ENCODE measurements at places on chromosomes 16 and 17. TPM values are rescaled to one million over a fixed set of nuclear protein-coding genes. Genes with fewer than 3 reads are reported as not detected.

- DNase-seq: no peak
These were observed 139.0 kb downstream of the RPTOR start for GRCh38 chr17:80683625-80684104.

GRCh38 chr17:17151962-17152361, 54.2 kb downstream of the PLD6 start:
- no peak for DNase-seq

DNA sequence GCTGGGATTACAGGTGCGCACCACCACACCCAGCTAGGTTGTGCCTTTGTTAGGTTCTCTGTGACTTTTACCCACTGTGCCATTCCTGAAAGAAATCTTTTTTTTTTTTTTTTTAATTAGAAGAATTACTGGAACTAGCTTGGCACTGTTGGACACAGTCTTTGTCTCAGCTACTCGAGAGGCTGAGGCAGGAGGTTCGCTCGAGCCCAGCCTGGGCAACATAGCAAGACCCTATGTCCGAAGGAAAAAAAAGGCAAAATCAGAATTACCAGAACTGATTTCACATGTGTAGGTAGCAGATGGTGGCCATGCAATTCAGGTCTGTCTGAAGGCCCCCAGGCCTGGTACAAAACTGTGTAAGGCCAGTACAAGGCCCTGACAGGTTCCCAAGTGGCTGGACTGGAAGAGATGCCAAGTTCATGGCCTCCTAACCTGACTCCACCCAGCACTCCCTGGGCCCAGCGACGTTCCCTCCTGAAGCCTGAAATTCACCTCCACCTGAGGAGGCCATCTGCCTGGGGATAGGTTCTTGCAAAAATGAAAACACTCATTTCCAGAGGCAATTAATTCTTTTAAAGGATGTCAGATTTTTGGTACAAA, 23.0 kb downstream of the CARHSP1 start:
- no peak for DNase-seq

Gene GAS7
- 0.46 TPM for total RNA-seq

DNA sequence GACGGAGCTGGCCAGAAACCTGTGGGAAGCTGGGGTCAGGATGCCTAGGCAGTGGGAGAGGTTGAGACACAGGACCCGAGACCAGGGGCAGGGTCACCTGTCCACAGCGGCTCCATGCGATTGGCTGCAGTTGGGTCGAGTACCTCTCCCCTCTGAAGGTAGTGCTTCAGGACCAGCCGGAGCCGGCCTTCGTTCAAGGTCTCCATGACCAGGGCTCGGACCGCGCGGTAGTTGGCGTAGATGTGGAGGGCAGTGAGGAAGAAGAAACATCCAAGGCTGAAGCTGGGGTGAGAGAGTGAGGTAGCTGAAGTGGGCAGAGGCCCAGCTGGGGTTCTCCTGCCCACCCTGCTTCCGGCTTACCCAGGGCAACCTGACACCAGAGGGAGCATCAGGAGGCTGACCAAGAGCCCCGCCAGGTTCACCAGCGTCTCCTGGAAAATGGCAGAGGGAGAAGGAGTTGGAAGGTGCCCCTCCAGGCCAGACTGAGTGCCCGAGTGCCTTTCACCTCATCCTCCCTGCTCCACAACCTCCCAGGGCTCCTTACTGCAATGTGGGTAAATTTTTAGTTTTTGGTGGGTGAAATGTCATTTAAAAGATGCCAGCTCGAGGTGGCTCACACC, 10.7 kb downstream of the SLC5A2 start:
- DNase-seq: no peak

GRCh38 chr16:916035-916799, 54.6 kb downstream of the LMF1 start:
- DNase-seq: no peak

Gene PYY
- total RNA-seq: not detected

- no peak for DNase-seq
These were observed 89.1 kb downstream of the SEC14L1 start for GRCh38 chr17:77229786-77230435.

DNA sequence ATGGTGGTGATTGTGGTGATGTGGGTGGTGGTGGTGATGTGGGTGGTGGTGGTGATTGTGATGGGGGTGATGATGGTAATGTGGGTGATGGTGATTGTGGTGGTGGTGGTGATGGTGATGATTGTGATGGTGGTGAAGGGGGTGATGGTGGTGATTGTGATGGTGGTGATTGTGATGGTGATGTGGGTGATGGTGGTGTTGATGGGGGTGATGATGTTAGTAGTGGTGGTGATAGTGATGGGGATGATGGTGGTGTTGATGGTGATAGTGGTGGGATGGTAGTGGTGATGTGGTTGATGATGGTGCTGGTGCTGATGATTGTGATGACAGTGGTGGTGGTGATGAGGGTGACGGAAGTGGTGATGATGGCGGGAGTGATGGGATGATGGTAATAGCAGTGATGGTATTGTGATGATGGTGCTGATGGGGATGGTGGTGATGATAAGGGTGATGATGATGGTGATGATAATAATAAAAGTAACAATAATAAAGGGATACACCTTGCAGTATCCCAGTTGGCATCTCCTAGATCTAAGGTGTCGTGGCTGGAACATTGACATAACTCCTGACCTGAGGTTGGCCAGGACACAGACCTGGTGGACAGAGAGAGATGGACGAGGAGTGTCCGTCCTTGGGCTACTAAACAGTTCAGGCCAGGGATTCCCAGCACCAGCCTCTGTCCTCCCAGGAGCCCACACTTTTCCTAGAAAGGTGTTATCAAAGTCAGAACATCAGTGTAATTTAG, 344.5 kb downstream of the SEC14L1 start:
- no peak for DNase-seq

GRCh38 chr17:46115699-46116098, 77.5 kb downstream of the KANSL1 start:
- DNase-seq: no peak

DNA sequence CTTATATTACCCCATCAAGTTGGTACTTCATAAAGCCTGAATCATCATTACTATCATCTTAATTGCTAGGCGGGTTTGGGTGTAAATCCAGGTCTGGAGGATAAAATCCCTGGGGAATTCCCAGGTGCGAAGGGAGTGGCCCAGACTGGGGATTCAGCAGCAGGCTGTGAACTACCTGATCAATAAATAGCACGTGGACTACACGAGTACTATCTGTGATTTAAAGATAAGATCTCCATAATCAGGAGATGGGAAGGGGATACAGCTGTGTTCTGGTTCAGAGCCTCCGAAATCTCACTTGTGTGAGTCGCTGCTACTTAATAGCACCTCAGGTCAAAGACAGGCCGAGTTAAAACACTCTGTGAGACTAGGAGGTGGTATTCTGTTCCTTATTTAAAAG, 512.6 kb upstream of the ZFHX3 start:
- DNase-seq: no peak

Gene CCDC154
- 2.5 TPM for total RNA-seq

GRCh38 chr17:82608816-82609215, 39.4 kb downstream of the WDR45B start:
- no peak for DNase-seq

DNA sequence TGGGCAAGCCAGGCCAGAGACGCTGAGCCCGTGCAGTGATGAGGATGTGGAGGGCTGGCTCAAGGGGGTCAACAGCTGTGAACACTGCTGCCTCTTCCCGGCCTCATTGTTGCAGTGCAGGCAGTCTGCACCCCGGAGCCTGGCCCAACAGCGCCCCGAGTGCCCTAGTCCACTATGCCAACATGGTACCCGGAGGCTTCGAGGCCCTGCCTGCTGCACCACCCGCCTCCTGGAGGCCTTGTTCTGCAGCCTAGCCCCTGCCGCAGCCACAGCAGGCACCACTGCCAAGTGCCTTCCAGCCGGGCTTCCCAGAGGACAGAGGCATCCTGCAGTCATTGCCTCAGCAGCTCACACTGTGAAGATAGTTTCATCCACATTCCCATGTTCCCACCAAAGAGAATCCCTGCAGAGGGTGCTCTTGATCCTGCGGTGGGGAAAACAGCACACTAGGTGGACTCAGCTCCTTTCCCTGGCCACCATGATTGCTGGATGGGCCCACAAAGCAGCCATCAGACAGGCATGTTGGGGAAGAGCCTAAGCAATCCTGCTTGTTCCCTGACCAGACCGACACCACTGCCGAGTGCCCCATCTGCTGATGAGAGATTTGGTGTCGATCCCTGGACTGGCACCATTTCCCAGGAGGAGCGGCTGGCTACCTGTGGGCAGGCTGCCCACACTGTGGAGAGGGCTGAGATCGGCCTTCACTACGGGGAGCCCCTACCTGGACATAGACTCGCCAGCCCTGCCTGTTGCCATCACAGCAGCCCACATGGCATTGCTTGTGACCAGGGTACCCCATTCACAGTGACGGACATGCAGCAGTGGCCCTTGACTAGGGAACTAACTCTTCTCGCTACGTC, 44.9 kb downstream of the USP22 start:
- peak; percentile 9 for DNase-seq

DNA sequence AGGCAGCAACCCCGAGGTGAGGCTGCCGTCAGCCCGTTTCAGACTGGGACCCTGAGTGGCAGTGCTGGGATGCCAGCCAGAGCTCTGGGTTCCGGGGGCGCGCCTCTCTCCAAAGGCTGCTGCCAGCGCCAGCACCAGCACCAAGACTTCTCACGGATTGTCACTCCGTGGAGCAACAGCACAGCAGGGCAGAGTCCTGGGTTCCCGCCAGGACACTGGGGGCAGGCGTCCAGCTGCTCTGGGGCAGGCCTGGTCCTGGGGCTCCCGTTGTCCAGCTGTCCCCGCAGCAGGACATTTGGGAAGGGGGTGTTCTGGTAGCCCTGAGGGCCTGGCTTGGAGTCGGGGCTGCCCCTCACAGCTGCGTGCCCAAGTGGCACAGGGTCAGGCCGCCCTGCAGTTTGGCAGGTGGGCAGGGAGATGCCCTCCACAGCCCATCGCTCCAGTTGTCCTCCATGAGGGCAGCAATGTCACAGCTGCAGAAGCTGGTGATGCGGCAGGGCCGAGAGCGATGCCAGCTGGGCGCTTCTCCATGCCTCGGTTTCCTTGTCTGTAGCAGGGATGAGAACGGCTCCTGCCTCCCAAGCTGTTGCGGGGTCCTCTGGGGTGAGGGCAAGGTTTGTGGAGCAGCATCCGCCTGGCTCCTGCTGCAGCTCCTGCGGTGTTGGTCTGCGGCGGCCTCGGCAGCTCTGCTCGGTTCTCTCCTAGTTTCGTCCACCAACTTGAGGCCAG, 137.3 kb upstream of the CIBAR2 start:
- no peak for DNase-seq

DNA sequence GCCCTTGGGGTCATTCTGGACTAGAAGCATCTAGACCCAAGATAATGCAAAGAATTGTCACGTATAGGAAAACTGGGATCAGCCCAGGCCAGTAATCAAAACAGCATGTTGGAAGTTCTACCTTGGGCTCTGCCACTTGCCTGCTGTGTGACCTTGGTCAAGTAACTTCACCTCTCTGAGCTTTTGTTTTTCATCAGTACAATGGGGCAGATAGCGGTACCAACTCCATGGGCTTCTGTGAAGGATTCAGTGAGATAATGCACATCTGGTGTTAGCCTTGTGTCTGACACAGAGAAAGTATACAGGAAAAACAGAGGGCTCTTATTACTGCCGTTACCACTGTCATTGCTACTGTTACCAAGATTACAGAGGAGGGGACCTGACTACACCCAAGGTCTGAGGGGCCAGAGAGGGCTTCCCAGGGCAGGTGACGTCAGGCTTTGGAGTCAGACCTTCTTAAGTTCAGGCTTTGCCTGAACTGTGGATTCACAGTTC, 24.6 kb downstream of the CMIP start:
- no peak for DNase-seq

DNA sequence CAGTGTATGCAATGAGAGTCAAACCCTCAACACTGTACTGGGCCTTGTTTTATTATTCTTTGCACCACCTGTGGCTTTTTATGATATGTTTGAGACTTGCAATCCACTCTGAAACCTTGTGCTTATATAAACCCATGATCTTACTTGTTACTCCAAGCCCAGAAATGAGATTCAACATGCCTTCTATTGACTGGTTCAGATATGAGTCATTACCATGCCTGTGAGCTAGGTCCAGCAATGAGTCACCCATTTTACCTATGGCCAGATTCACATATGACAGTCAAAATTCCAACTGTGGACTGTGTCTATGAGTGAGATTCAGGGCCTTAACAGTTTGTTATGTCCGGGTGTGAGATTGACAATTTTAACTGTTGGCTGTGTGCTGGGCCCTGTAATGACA, 1846.1 kb downstream of the TP53TG3F start:
- DNase-seq: no peak

GRCh38 chr17:4973256-4974114, 5.9 kb upstream of the SPAG7 start:
- no peak for DNase-seq

DNA sequence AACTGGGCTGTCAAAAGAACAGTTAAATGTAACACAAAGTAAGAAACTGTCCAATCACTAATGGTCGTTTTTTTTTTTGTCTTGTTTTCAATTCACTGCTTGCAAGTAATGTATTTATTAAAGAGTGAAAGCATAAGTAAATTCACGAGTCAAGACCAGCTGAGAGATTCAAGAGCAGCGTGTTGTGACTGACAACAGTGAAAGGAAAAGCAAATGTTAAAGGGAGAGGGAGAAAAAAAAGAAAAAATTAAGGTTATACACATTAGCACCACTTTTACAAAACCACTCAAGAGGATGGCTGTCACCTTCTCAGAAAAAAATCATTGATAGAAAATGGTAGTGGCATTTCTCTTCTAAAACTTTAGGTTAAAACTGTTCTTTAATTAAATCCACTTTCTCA, 36.1 kb downstream of the GPATCH8 start:
- no peak for DNase-seq

Gene SUMO2
- total RNA-seq: 628 TPM

GRCh38 chr17:70582777-70583176, 413.4 kb downstream of the KCNJ2 start:
- DNase-seq: no peak

GRCh38 chr17:74417178-74418045, 14.5 kb upstream of the GPRC5C start:
- DNase-seq: peak; percentile 67

DNA sequence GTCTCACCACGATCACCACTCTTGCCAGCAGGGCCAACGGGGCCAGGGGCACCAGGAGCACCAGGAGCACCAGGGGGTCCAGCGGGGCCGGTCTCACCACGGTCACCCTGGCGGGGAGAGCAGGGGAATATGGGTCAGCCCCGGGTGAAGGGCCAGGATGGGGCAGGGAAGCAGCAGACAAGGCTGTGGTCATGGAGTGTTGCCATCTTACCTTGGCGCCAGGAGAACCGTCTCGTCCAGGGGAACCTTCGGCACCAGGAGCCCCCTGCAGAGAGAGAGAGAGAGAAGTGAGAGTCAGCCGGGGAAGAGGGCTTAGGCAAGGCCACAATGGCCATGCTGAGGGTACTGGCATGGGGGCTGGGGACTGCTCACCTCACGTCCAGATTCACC, 12.9 kb downstream of the COL1A1 start:
- no peak for DNase-seq

Measured in OCI-LY7 (cell line).